ENCODE measurements at places on chromosomes 4 and X.

DNA sequence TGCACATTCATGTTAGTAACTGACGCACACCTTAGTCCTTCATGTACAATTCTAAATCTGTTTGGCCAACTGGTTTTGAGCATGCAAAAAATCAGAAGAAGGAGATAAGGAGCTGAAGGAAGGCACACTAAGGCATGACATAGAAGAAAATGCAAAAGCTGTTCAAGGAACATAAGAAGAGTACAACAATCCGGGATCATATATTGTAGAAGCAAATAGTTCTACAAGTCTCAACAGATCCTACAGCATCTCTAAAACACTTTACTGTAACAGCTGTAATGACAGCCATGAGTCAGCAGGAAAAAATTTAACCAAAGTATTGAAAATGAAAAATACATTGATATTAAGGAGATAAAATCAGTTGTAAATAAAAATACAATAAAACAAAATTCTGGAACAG, 57.7 kb downstream of the KLHL13 start:
- no peak for DNase-seq

GRCh38 chrX:11575332-11575731, 90.4 kb downstream of the ARHGAP6 start:
- DNase-seq, result no peak

- no peak for DNase-seq
These were observed 711.8 kb upstream of the FAM241A start for GRCh38 chr4:111433441-111433840.

- no peak for DNase-seq
These were observed 334.2 kb downstream of the TENM3 start for GRCh38 chr4:182577411-182577810.

GRCh38 chr4:128294464-128294863, 6.9 kb upstream of the PGRMC2 start:
- no peak for DNase-seq

DNA sequence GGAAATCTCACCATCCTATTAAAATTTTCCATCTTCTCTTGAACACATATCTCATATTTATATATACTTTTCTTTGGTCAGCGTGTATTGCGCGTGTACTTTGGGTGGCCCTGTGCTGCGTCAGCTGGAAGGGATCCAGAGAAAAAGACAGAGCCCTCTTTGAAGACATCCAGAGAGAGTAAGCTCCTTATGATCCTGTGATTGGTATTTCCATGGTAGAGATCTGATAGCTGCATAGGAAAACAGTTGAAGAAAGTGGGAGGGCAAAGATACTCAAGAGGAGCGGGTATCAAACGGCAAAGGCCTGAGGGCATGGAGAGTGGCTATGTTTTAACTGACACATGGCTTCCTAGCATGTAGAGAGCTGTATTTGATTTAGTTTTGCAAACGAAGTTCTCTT, 4.4 kb upstream of the HPGD start:
- DNase-seq, result no peak

- DNase-seq, result no peak
These were observed 123.8 kb downstream of the LUZP4 start for GRCh38 chrX:115413246-115413878.

GRCh38 chr4:94298725-94299252, 43.8 kb downstream of the HPGDS start:
- no peak for DNase-seq

GRCh38 chr4:67550451-67550850, 5.1 kb upstream of the CENPC start:
- DNase-seq, result no peak

DNA sequence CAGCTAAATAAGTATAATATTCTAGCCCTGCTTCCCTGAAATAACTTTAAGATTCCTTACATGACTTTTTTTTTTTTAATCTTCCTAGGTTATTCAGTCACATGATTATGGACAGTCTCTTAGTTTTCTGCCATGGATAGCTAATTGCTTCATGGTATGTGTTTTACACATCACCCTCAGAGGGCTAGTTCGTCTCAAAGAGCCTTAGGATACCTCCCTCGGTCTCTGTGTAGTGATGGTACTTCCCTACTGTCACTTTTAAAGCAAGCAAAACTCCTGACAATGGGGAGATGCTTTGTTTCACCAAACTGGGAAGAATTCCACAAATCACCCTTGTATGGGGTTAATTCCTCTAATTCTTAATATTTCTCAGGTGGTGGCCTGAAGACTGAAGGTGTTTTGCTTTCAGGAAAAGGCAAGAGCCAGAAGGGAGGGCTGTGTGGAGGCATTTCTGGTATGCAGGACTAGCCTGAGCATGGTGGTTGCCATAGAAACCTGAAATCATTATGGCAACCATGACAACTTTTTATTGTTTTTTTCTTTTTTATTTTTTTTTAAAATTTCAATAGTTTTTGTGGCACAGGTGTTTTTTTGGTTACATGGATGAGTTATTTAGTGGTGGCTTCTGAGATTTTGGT, 70.4 kb downstream of the BEX3 start:
- DNase-seq, result no peak

GRCh38 chr4:62161446-62161845, 961.3 kb downstream of the ADGRL3 start:
- DNase-seq, result no peak

- DNase-seq, result no peak
These were observed 2140.1 kb upstream of the AGA start for GRCh38 chr4:179582164-179582905.

DNA sequence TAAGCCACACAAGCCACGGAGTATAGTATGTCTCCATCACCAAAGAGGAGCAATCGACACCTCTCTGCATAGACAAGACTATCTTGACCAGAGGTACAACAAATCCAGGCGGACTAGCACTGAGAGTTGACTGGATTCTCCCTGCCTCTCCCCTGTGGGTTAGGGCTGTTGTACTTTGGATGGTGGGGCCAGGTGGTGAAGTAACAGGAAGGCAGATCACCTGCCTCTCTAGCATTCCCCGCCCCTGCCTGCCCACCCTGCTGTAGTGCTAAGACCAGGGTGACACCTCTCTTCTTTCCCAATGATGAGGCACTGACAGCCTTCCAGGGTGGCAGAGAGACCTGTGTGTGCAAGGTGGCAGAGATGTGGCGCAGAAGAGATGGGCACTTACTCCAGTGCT, 47.5 kb upstream of the TRIM2 start:
- DNase-seq, result no peak

DNA sequence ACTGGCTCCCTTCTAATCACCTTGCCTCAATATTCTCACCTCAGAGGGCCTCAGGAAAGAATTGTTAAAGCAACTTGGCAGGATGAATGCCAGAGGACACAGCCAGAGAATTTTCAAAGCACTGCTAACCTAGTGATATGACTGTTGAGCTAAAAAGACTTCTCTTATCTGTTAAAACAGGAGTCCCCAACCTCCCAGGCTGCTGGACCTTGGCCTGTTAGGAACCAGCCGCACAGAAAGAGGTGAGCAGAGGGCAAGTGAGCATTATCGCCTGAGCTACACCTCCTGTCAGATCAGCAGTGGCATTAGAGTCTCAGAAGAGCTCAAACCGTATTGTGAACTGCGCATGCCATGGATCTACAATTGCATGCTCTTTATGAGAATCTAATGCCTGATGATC, 1.7 kb upstream of the KCNE5 start:
- no peak for DNase-seq

DNA sequence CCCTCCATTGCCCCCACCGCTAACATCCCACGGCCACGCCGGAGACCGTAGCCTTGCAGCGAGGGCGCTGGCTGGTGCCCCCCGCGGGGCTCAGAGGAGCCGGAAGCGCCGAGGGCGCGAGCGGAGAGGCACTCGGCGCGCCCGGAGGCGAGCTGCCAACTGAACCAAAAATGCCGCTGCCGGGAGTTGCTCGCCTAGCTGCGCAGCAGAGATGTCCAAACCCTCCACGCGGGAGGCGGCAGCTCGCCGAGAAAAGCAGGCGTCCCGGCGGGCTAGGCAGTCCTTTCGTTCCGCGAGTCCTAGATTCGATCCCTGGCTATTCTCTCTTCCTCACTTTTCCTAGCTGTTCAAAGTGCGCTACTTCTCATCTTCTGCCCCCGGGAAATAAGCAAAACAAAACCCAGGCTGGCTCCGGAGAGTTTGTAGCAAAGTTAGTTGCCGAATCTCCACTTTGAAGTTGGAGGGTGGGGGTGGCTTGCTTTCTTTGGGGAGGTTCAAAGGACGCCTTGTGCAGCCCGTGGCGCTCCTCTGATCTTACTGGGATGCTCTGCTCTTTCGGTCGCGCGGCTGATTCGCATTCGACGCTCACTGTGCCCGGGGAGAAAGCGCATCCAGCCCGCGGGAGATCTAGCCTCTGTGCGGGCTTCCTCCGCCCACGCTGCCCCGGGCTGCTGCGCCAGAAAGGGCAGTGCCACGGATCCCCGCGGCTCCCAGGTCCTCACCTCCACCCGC, 723 bp downstream of the NKX6-1 start:
- DNase-seq, result no peak

- DNase-seq, result no peak
These were observed 35.4 kb upstream of the HPGDS start for GRCh38 chr4:94378047-94378446.

DNA sequence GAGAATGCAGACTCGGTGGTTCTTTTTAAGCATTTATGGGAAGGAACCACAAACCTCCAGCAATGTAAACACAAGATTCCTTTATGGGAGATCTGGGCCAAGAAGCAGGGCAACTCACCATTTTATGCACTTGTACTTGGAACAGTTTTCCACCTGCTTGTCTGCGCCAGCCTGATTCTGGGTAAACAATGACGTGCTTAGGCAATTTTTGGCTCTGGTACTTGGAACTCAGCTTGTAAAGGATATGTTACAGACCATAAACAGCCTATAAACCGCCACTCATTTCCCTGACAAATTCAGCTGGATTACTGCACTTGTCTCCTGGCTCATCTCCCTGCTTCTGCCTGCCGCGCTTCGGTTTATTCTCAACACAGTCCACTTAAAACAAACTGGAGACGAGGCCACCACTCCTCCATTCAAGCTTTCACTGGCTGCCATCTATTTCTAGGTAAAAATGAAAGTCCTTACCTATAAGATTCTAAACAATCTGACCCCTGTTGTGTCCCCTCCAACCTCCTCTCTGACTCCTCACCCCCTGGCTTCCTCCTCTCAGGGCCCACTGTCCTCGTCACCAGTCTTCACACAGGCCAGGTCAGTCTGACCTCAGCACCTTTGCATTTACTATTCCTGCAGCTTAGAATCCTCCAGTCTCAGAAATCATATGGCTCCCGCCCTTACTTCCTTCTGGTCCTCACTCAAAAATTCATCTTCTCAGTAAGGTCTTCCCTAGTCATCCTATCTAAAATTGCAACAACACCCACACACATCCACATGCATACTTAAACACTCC, 205.9 kb upstream of the GALNT7 start:
- DNase-seq, result no peak
